ENCODE measurements at places on chromosomes 13 and 19.

GRCh38 chr19:31252441-31252840 is 96.8 kb downstream of the TSHZ3 start:
- no peak for DNase-seq

DNA sequence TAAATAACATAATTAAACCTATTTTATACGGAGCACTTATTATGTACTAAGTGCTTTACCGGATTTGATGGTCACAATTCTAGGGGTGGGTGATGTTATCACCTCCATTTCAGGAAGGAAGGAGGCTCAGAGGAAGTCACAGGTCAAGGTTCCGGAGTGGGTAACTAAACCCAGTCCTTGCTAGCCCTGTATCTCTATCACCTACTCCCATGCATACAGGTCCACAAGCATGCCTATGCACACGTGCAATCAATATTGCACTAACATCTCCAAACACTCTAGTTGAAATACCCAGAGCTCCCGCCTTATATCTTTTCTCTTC is 17.8 kb upstream of the FOSB start:
- no peak for DNase-seq

DNA sequence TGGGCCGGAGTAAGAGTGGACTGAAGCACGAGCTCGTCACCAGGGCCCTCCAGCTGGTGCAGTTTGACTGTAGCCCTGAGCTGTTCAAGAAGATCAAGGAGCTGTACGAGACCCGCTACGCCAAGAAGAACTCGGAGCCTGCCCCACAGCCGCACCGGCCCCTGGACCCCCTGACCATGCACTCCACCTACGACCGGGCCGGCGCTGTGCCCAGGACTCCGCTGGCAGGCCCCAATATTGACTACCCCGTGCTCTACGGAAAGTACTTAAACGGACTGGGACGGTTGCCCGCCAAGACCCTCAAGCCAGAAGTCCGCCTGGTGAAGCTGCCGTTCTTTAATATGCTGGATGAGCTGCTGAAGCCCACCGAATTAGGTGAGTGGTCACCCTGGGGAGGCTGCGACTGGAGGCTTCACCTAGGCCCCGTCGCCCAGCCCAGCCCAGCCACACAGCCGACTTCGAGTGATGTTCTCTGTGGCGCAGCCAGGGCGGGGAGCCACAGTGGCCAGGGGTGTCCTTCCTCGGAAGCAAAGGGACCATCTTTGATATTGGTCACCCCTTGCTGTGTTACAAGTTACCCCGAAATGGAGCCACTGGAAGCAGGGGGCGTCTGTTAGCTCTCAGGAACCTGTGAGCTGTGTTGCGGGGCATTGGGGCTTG is 5.6 kb downstream of the PIAS4 start:
- DNase-seq = no peak

DNA sequence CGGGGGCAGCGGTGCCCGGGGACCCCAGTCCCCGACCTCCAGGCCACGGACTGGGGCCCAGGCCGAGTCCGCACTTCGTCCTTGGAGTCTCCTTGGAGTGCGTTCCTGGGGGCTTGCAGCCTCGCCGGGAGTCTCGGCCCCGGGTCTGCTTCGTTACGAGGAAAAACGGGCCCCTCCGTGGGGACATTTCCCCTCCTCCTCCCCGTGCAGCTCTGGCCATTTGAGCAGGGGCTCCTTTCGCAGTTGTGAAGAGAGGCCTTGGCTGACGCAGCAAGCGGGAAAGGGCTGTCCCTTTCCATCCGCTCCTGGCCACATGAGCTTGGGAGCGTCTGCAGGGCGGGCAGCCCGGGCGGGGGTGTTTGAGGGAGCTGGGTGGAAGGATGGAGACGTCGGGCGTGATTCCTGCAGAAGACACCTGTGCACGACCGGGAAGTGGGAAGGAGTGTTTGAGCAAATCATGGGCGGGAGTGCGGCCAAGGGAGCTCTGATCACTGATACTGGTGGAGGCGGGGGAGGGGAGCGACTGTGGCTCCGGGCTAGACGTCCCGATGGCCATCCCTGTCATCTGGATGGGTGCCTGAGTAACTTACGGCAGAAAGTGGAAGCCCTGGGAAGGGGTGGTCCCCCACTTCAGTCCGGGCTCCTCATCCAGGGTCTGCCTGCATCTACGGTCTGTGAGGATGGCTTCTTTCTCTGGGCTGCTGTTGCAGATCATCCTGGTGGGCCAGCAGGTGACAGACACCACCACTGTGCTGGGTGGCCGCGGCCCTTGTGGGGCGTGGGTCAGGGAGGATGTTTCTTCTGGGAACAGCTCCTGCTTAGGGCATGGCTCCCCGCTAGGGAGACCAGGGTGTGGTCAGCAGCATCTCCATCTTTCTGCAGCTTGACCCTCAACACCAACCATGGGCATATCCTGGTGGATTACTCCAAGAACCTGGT is 736 bp downstream of the GPI start:
- DNase-seq = peak; percentile 56

DNA sequence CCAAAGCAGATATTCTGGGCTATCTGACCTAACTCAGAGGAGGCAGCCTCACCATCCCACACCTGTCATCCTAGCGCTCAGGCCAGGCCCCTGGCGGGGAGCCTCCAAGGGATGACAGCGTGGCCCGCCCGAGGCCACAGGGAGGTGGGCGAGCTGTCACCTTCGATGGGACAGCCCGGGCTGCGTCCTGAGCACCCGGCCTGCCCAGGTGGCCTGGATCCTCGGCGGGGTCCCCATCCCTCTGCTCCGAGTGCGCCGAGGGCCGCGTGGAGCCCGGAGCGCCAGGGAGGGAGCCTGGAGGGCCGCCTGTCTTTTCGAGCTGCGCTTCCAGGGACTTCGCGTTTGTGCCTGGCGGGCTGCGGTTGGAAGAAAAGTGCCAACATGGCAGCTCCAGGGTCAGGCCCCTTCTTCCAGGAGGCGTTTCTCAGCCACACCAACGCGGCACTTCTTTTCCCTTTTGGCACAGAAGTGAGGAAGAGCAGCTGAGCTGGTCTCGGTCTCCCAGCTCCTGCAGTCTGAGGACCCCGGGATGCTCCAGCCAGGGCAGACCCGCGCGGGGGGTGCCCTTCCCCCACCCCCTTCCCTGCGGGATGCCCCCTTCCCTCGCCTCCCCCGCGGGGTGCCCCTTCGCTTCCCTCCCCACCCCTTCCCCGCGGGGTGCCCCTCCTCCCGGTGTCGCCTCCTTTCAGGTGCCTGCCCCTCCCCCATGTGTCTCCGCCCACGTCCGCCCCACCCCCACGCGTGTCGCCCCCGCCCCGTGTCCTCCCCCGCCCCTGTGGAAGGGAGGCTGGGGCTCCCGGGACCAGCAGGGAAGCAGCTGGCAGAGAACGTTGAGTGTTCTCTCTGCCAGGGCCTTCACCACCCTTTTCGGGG is 42.3 kb downstream of the GJA3 start:
- DNase-seq = peak; percentile 61

DNA sequence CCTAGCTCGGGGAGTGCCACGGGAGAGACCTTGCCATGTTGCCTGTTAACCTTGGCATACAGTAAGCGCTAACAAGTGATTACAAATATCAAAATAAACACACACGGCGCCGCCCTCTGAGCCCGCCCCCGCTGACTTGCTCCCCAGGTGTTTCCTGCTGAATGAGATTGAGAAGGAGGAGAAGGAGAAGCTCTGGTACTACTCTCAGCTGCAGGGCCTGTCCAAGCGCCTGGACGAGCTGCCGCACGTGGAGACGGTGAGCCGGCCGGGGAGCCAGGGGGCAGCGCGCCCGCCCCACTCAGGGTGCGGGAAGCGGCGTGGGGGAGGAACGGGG is 5.0 kb downstream of the APC2 start:
- DNase-seq = no peak

DNA sequence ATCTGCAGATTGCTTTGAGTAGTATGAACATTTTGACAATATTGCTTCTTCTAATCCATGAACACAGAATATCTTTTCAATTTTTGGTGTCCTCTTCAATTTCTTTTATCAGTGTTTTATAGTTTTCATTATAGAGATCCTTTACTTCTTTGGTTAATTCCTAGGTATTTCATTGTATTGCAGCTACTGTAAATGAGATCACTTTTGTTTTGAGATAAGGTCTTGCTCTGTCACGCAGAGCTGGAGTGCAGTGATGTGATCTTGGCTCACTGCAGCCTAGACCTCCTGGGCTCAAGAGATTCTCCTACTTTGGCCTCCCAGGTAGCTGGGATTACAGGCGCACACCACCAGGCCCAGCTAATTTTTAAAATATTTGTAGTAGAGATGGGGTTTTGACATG is 9.8 kb downstream of the CYP2A7 start:
- DNase-seq = no peak

- no peak for DNase-seq
These were observed 29.1 kb downstream of the ZNF787 start for GRCh38 chr19:56091751-56092546.

DNA sequence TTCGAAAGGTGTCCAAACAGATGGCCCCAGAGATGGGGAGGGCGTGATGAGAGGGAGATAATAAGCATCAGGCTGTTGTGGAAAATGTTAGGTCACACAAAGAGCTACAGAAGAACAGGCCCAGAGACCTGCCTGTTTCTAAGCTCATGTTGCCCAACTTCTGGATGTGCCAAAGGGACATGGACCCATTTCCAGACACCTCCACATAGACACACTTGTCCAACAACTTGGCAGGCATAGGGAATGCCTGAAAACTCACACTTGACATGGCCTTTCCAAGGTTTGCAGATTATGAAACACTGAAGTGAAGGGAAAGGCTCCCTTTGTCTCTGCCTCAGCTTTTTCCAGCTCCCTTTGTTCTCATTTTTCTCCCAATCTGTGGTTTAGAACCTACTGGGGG is 43.5 kb upstream of the CYP2B6 start:
- no peak for DNase-seq

GRCh38 chr13:98834254-98834960 is 81.9 kb upstream of the SLC15A1 start:
- no peak for DNase-seq

- DNase-seq = no peak
These were observed 29.9 kb downstream of the PBX4 start for GRCh38 chr19:19588546-19588945.

- no peak for DNase-seq
These were observed 30.4 kb downstream of the TPT1 start for GRCh38 chr13:45310341-45311131.

GRCh38 chr19:31500197-31500830 is 151.1 kb upstream of the TSHZ3 start:
- DNase-seq = no peak

DNA sequence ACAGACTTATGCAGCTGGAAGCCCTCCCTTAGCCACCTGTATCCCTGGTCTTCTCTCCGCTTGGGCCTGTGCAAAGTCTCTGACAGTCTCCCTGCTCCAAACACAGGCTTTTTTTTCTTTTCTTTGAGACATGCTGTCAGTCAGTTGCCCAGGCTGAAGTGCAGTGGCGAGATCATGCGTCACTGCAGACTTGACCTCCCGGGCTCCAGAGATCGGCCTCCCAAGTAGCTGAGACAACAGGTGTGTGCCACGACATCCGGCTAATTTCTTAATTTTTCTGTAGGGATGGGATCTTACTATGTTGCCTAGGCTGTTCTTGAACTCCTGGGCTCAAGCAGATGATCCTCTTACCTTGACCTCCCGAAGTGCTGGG is 1.6 kb downstream of the MZF1 start:
- no peak for DNase-seq

- peak; percentile 99 for DNase-seq
These were observed at the start of gene POP4 for GRCh38 chr19:29605653-29606419. TSS of gene POP4 (plus strand) at chr19:29606283. CDS start at chr19:29606319, 36 bp downstream.

DNA sequence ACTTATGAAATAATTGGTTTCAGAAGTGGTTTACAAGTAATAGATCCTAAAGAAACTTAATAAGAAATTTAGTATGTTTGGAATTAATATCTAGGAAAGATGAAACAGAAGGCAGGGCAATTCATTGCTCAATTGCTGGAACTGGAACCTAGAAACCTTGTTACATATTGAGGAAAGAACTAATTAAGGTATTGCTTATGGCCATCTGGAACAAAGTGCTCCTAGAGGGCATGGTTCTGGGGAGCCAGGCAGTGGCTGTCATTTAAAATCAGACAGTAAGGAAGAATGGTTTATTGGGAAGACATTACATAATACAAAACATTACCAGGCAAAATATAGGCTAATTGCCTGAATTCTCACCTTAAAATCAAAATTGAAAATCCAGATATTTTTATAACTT is 224.1 kb downstream of the SLITRK6 start:
- no peak for DNase-seq

GRCh38 chr13:39402221-39402970 is 200.6 kb downstream of the LHFPL6 start:
- DNase-seq = no peak

GRCh38 chr19:5026706-5027273 is 57.9 kb downstream of the KDM4B start:
- DNase-seq = no peak

DNA sequence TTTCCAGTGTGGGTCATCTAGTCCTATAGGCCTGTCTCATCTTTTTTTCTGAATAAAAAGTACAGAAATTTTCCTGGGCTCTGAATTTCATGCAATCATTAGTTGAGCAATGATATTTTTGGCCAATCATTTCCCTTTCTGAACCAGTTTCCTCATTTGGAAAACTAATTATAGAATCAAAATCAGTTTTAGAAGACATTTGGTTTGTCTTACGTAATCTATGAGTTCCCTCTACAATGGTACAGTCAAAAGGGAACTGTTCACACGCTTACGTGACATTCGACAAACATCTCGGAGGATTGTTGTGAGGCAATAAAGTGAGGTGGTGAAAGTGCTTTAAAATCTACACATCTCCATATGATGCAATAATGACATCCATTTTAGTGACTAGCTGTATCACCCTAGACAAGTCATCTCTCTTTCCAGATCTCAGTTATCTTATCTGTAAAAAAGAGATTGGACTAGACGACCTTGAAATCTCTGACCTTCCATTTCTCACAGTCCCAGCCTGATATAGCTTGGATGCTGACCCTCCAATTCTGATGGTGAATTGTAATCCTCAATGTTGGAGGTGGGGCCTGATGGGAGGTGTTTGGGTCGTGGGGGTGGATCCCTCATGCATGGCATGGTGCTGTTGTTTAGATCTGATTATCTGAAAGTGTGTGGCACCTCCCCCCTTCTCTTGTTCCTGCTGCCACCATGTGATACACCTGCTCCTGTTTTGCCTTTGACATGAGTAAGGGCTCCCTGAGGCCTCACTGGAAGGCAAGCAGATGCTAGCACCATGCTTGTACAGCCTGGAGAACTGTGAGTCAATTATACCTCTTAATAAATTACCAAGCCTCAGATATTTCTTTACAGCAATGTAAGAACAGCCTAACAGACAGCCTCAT is 26.7 kb downstream of the FLT1 start:
- no peak for DNase-seq

GRCh38 chr19:2037651-2038255 is 13.3 kb downstream of the MKNK2 start:
- no peak for DNase-seq

DNA sequence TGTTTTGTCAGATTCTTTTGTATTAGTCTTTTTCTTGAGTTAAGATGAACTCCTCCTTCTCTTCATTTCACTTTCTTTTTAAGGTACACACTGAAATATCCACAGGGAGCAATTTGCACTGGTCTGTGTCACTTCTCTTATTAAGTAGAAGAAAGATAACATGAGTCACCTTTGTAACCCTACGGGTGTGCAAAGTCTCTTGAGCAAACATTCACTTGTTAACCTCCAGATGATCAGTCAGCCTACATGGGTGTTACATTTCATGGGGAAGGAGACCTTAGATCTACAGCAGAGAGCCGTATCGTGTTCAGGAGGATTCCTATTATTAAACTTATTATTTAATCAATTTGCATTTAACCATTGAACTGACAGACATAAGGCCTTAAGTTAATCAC is 5.1 kb downstream of the ZNF507 start:
- no peak for DNase-seq

Measured in head of caudate nucleus (tissue), 42 donors.